ENCODE measurements at places on chromosomes 3 and 15.

- no peak for DNase-seq
Measured at GRCh38 chr3:78035131-78035641, 995.3 kb downstream of the ROBO2 start.

GRCh38 chr15:40106203-40107161 lies 2.2 kb downstream of the BMF start:
- no peak for DNase-seq

GRCh38 chr3:114122027-114122709 lies 56.7 kb downstream of the DRD3 start:
- no peak for DNase-seq

- no peak for DNase-seq
Measured at GRCh38 chr15:40743485-40743901, 11.6 kb downstream of the RMDN3 start.

DNA sequence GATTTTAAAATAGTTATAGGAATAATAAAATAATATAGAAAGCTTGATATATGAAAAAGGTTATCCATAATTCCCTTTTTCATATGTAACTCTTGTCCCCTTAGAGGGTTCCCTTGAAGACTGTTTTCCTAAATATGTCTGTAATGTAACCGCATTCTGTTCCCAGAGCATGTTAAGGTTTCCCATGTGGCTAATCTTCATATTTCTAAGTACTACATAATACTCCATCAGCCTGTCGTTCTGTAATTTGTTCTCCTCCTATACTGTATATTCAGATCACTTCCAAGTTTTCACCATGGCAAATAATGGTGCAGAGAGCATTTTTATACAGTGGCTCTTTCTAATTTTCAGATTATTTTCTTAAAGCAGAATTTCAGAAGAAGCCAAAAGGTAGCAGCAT lies 6.7 kb downstream of the NMNAT3 start:
- DNase-seq: no peak

- no peak for DNase-seq
Measured at GRCh38 chr15:87764461-87765240, 491.9 kb downstream of the NTRK3 start.

DNA sequence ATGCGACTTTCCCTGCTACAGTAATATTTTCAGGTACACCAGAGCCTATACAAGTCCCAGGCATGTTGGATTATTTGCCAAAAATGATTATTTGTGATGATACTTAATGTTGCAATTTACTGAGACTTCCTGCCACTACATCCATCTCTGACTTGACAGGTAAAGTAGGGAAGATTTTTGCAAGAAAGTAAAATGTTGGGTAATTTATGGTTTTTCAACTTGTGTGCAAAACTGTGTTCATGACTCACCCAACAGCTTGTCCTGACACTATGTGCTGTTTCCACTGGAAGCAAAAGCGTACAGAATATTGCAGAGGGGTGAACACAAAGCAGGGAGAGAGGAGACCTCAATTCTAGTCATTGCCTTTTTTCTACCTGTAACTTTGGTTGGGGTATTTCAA lies 5.4 kb upstream of the CRBN start:
- DNase-seq: no peak

- DNase-seq: no peak
Measured at GRCh38 chr3:130300888-130301287, 44.6 kb upstream of the COL6A5 start.

- no peak for DNase-seq
Measured at GRCh38 chr3:126303272-126303671, 53.9 kb downstream of the KLF15 start.
